ENCODE measurements at places on chromosomes 2 and 18. TPM values are rescaled to one million over a fixed set of nuclear protein-coding genes. Genes with fewer than 3 reads are reported as not detected.

GRCh38 chr2:23794234-23794633 is 132.7 kb downstream of the ATAD2B start:
- H3K4me3 ChIP-seq = no peak overlapping the region
- no peaks in the 10 kb centered on the region for H3K36me3 ChIP-seq
- no peak overlapping the region for H3K27ac ChIP-seq
- no peak for DNase-seq

- no peaks in the 10 kb centered on the region for H3K36me3 ChIP-seq
- H3K27ac ChIP-seq = no peak overlapping the region
- H3K4me3 ChIP-seq = no peak overlapping the region
- no peaks in the 10 kb centered on the region for H3K27me3 ChIP-seq
Measured at GRCh38 chr2:164984428-164984827, 29.1 kb upstream of the SLC38A11 start.

DNA sequence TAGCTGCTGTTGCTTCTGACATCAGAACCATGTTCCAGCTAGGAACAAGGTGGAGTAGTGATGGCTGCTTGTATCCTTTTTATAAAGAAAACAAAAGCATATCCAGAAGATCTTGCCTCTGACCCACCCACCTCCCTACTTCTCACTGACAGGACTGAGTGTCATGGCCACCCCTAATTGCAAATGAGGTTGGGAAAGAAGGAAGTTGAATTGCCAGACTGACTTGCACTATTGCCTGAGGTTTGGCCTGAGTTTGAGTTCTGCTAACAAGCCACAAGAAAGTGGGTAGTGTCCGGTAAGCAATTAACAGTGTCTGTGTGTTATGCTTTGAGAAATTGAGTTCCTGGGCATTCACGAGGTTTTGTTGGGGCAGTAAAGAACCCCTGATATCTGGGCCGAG is 22.8 kb downstream of the SGPP2 start:
- no peaks in the 10 kb centered on the region for H3K36me3 ChIP-seq
- no peak overlapping the region for H3K4me3 ChIP-seq
- no peak overlapping the region for H3K27ac ChIP-seq
- DNase-seq = no peak

DNA sequence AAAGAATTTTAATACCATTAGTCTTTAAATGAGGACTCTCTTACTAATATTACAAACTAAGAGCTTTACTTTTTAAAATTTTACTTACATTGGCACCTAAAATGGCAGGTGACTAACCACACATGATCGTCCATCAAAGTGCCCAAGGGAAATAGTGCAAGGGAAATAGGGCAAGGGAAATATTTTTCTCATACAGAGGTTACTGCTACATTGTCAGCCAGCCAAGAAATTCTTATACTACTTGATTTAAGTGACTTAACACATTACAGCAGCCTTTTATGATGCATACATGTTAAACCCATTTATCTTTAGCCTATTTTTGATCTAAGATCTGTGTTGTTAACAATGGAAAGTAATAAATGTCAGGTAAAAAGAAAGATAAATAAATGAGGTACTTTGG is 587.2 kb upstream of the PKDCC start:
- H3K27me3 ChIP-seq = no peaks in the 10 kb centered on the region
- DNase-seq = no peak
- H3K4me1 ChIP-seq = no peaks in the 10 kb centered on the region
- no peak overlapping the region for H3K4me3 ChIP-seq
- H3K36me3 ChIP-seq = no peaks in the 10 kb centered on the region

- H3K27me3 ChIP-seq = no peaks in the 10 kb centered on the region
- H3K4me1 ChIP-seq = no peaks in the 10 kb centered on the region
- H3K36me3 ChIP-seq = no peaks in the 10 kb centered on the region
- no peak for DNase-seq
- no peak overlapping the region for H3K4me3 ChIP-seq
Measured at GRCh38 chr18:29556070-29556469, 1379.1 kb upstream of the CDH2 start.

DNA sequence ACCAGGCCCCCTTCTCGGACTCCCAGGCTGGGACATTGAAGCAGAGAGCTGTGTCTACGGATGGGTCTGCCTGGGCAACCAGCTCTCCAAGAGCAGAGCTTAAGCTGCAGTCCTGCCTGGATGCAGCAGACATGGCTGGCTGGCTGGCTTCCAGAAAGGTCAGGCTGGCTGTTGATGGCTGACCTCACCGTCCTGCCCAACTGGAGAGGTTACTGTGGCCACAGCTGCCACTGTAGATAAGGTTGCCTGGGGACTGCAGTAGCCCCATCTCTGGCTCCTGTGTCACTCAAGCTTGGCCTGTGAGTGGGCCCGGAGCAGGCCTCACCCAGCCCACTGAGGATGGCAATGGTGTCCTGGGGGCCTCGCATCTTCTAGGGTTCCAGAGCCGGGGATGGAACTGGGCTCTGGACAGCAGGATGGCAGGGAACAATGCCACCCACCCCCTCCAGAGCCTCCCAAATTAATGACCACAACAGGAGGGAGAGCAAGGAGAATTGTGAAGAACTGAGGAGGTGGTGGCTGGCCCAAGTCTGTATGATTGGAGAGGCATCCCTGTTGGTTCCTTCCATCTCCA is 37.0 kb upstream of the FOSL2 start:
- DNase-seq = no peak
- H3K36me3 ChIP-seq = no peaks in the 10 kb centered on the region
- H3K27me3 ChIP-seq = no peaks in the 10 kb centered on the region
- peaks cover 8% of the 10 kb centered on the region for H3K4me1 ChIP-seq

GRCh38 chr2:190636361-190636760 is 12.5 kb upstream of the NAB1 start:
- no peaks in the 10 kb centered on the region for H3K36me3 ChIP-seq
- H3K27me3 ChIP-seq = no peaks in the 10 kb centered on the region
- no peaks in the 10 kb centered on the region for H3K4me1 ChIP-seq
- no peak for DNase-seq
- no peak overlapping the region for H3K4me3 ChIP-seq

- H3K36me3 ChIP-seq = no peaks in the 10 kb centered on the region
- H3K27me3 ChIP-seq = no peaks in the 10 kb centered on the region
- no peak overlapping the region for H3K4me3 ChIP-seq
- DNase-seq = no peak
Measured at GRCh38 chr2:59076079-59076619, 835.0 kb upstream of the FANCL start.

LYPD6 gene
- 4.1 TPM for total RNA-seq
